ENCODE measurements at places on chromosomes 3 and 15.
A peak's percentile ranks its signal among the peaks of the same experiment; 100 is the strongest.

GRCh38 chr3:171237009-171237385, 210.5 kb upstream of the SLC2A2 start:
- DNase-seq = no peak

- DNase-seq = peak; percentile 1
Measured at GRCh38 chr3:81301230-81301629, 460.2 kb downstream of the GBE1 start.

DNA sequence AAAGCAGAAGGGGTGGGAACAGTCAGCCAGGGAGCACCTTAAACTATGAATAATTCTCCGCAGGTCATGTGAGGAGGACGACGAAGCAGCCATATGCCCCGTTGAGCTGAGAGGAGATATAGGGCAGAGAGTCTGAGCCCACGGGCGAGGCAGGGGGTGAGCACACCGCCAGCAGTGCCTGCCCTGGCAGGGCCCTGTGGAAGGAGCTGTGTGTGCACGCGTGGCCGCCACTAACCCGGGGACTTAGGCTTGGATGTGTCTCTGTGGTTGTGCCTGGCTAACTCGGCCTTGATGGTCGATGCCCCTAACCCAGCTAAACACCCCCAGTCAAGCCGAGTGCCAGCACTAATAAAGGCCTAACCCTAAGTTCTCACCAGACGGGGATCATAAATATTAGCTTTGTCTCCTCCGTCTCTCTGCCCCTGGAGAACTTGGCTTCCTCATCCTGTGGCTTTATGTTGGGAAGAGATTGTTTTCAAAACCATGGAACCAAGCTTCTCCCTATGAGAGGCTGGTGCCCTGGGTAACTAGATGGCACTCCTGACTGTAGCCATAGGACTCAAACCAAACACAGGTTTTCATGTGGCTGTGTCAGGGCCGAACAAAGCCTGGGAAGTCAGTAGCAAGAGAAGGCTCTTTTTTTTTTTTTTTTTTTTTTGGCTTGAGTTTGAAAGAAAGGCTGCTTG, 45.4 kb downstream of the CCK start:
- no peak for DNase-seq

DNA sequence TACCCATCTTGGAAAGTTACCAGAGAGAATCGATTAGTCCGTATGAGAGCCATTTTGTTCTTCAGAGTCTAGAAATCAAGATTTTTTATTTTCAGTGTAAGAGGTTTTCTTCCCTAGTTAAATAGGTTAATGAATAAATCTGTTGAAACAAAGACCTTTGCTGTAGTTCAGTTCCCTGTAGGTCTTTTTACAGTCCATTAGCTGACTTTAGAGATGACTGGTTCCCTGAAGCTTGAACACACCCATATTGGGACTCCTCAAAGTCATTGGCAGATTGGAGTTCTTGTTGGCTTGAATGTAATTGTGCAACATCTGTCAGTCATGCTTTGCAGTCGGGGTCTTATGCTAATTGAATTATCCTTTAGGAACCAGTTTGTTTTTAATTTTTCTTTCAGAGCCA, 45.3 kb downstream of the SEMA6D start:
- no peak for DNase-seq

DNA sequence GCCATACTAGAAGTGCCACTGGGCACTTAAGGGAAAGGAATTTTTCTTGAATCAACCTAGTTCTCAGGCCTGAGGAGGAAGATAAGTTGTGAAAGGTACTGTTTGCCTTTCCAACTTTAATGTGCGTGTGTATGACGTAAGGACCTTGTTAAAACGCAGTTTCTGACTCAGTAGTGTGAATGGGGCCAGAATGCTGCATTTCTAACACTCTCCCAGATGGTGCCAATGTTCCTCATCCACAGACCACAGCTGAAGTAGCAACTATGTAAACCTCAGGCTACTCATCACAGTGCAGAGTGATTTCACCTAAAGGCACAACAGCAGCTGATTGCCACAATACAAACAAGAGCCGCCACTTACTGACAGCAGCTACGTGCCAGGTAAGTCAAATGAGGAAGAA, 103.6 kb downstream of the OTOL1 start:
- DNase-seq = peak; percentile 67

DNA sequence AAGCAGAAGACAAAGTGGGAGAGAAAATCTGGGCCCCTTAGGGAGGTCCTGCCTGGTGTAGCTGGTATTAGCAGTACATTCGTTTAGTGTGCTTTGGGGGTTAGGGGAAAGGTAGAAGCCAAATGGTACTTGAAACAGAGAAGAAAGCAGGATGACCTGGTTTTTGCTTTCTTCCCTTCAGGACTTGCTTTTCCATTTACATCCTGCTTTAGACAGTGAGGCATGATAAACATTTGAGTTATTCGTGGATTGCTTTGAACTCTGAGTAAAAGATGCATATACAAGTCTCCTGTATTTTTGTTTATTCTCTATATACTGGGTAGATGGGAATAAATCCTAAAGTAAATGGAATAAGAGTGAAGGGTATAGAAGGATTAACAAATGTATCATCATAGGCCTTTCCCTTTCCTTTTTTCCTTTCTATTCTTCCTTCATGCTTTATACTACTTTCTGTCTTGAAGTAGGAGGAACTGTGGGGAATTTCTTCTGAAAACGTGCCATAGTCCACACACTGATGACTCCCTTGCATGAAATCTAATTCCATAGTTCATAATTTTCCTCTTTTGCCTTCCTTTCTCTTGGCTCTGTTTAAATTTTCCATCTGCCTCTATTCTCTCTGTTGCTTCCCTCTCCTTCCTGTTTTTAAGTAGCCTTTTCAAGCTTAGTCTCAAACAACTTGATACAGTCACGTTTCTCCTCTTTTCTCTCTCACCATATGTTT, 139.5 kb upstream of the RBMS3 start:
- no peak for DNase-seq

DNA sequence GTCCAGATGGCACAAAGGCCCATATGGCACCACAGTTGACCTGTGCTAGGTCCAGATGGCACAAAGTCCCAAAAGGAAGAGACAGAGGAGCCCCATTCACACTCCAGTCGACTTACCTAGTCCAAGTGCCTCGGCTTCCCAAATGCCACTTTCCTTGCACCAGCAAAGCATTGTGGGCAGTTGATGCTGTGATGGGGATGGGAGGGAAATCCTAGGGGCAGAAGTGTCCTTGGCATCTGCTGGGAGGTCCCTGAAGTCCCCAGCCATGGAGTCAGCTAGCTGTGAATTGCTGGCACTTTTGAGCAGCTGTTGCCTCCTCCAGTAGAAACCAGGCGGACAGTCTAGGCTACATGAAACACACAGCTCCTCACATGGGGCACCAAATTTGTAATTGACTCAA, 60.3 kb upstream of the SIAH2 start:
- DNase-seq = no peak

DNA sequence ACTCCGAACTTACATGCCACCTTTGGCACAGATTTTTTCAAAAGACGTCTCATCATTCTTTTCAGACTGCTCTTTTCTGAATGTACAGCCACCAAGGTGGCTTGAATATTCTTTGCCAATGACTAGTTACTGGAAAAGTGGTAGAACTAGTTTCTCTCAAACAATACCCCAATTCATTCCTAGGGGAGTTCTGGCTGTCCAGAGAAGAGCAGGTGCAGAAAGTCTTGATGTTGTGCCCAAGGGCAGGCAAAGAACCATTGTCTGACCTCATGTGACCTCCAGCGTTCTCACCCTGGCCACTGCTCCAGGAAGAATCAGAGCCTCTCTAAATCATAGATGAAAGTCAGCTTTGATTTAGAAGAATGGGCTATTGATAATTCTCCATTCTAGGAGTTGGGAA, 5.5 kb downstream of the LMOD3 start:
- no peak for DNase-seq

DNA sequence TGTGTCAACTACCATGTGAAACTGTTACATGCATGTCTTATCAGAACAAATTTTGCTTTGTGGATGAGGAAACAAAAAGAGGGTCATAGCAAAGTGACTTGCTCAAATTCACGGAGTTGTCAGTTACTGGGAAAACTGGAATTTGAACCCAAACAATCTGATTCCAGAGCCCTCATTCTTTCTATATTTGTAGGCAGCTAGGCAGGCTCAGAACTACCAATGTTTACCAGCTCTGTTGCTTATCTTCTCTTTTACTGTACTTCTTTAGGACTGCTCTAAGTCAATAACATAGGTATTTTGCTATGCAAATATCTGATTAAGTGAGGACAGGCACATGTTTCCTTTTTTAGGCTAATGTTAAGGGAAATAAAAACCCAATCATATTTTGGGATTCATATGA, 450.5 kb downstream of the ZPLD1 start:
- no peak for DNase-seq

DNA sequence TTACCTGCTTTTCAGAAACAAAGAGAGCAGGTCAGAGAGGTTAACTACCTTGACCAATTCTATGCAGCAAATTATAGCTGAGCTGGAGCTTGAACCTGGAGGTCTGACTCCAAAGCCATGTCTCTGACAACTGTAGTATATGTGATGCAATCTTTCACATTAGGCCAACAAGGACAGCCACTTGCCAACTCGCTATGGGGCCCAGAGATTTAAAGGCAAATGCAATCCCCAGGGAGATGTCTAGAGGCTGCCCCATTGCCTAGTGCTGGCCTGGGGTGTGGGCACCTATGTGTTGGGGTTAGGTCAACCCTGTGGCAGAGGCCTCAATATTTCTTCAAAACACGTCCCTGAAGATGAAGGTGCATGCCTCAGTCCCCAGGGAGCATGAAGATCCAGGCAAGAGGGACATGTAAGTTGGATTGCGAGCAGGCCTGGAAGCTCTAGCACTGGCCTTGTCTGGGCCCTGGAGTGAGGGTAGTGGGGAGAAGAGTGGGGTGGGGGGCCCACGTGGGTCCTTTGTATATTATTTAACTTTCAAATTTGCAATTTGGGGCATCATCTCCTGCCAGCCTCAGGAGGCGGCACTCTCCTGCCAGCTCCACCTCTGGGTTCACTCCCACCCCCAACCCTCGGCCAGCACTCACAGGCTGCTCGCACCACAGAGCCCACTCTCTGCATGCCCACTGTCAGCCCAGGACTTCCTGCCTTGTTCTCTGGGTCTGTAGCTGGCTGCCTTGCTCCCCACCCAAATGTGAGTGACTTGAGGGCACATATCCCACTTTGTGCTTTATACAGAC, 64.3 kb downstream of the SLC12A8 start:
- DNase-seq = peak; percentile 19

- peak; percentile 41 for DNase-seq
Measured at GRCh38 chr3:53161820-53162671, 1.0 kb downstream of the PRKCD start.

- peak; percentile 25 for DNase-seq
Measured at GRCh38 chr3:112640930-112641801, at the start of gene CCDC80. Gene CCDC80 (minus strand): TSS chr3:112641143. CDS start chr3:112639905, 1,238 bp downstream.

DNA sequence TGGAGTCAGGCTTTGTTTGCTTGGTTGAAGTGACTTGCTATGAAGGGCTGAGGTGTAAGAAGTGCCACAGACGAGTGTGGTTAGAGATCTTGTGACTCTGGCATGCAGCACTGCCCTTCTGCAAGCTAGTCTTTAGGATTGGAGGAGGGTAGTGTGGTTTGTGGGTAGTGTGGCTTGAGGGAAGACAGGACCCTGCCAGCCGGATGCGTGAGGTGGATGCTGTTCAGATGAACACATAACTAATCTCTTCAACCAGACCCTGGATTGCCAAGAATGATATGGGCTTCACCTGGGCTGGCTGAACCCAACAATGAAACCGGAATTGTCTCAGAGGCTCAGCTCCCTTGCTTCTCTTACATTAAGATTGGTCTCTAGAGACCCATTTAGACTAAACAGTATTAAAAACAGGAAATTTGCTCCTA, 32.7 kb downstream of the STARD9 start:
- DNase-seq = peak; percentile 2

GRCh38 chr3:111581403-111582119, 13.6 kb downstream of the ZBED2 start:
- DNase-seq = no peak

DNA sequence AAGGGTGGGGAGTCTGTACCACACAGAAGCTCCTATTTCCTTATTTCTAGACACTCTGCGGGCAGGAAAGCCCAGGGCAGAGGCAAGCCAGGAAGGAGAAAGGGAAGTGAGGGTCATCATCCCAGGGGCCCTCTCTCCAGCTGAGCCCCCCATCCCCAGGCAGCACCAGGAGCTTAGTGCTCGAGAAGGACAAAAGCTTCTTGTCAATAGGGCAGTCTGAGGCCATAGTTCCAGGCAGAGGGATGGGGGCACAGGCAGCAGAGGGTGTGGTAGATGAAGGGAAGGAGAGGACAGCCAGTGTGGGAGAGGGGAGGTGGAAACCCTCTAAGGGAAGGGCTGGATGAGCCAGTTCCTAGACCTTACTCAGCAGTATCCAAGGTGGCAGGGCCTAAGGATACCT, 2.7 kb downstream of the MAP1A start:
- no peak for DNase-seq

DNA sequence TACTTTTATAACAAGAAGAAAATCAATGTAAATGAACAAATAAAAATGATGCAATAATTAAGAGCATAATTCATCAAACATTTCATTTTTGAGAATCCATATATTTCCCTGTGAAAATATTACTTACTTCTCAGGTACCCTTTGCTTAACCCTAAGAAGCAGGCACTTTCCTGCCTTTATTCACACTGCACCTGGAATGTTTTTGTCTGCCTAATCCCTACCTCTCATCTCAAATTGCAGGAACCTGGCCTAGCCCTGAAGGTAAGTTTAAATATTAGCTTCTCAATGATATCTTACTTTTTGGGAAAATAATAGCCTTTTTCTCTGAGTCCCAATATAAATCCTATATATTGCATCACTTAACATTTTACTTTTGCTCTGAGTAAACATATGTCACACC, 559.1 kb downstream of the FGF12 start:
- DNase-seq = no peak

DNA sequence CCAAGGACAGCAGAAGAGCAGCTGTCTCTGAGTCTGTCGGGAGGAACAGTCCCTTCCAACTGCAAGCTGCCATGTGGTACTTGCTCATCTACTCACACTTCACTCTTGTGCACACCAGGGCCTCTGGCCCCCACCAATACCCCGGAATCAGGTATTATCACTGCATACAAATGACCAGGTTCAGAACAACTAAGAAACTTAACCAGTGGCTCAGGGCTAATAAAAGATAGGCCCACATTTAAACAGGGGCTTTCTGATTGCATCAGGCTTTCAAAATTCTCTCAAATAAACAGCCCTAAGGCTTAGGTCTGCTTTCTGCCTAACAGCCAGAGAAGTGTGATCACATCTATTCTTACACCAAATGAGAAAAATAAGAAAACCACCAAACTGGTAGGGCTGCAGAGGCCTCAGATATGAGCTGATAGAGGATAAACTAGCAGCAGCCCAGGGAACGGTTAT, 20.7 kb downstream of the CCDC12 start:
- no peak for DNase-seq

- peak; percentile 54 for DNase-seq
Measured at GRCh38 chr3:164375995-164376394, 702.3 kb downstream of the SI start.

- DNase-seq = no peak
Measured at GRCh38 chr3:142188846-142189245, 36.5 kb downstream of the GK5 start.
